Stimulated activated CD8-positive, alpha-beta memory T cell treated with anti-CD3 and anti-CD28 coated beads, Interleukin-4, amount 100 ng/mL, for 4 hours (primary cell): ENCODE measurements at places on chromosomes 3 and 15.

DNA sequence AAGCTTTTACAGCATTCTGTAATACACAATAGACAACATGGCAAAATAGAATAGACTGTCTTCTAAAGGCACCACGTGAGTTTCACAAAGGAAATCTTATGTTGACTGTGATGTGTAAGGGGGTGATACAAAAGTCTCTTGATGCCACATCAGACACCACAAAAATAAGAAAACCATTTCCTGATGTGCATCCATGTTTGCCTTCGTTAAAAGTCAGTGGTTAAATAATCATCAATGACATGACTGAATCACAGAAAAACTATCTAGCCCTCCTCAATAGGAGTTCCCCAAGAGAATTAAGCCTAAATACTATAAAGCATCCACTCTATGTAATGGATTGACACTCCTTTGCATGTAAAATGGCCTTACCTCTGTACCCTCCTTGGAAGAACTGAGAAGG lies 198.6 kb upstream of the SLC2A2 start:
- DNase-seq = no peak

GRCh38 chr15:78630886-78631633 lies 9.9 kb downstream of the CHRNB4 start:
- no peak for DNase-seq

- no peak for DNase-seq
Observed at GRCh38 chr3:9349321-9350117, 13.3 kb upstream of the THUMPD3 start.

- DNase-seq = no peak
Observed at GRCh38 chr3:127651516-127652172, 21.1 kb upstream of the ABTB1 start.

DNA sequence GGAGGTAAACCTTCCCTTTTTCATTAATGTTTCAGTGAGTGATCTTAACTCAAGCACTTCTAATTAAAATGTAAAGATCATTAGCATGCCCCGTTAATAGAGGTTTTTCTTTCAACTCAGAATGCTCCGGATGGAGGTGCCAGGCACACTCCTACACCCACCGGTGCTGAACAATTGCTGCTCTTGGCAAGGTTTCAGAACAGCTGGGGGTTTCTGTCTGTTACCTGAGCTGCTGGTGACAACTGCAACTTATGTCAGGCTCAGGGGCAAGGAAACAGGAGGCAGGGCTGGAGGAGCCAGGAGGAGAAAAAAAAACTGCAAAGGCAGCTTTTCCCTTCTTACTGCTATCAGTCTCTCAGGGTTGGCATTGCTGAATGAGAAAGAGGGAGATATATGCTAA lies 250.1 kb downstream of the DIPK2A start:
- no peak for DNase-seq

- no peak for DNase-seq
Observed at GRCh38 chr3:172346161-172346560, 102.1 kb downstream of the GHSR start.

DNA sequence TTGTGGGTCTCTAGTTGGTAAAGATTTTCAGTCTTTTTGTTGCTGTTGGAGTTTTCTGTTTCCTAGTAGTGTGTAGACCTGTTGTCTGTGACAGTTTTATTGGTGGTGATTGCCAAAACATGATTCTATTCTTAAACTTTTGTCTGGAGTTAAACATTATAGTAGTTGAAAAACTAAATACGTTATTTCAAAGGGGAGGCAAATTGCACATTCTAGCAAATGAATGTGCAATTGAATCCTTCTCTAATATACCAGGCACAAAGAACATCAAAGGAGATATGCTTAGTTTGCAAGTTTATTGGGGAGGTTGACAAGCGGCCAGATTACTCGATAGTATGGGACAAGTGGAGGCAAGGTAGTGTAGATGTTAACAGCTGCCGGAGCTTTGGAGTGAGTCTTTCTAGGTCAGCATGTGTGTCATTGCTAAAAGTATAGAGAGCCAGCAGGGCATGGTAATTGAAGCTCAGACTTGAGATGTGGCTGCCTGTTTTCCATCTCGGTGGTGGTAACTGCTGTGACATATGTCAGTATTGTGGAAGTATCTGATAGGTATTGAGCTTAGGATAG lies 20.6 kb downstream of the CHD2 start:
- DNase-seq = no peak

DNA sequence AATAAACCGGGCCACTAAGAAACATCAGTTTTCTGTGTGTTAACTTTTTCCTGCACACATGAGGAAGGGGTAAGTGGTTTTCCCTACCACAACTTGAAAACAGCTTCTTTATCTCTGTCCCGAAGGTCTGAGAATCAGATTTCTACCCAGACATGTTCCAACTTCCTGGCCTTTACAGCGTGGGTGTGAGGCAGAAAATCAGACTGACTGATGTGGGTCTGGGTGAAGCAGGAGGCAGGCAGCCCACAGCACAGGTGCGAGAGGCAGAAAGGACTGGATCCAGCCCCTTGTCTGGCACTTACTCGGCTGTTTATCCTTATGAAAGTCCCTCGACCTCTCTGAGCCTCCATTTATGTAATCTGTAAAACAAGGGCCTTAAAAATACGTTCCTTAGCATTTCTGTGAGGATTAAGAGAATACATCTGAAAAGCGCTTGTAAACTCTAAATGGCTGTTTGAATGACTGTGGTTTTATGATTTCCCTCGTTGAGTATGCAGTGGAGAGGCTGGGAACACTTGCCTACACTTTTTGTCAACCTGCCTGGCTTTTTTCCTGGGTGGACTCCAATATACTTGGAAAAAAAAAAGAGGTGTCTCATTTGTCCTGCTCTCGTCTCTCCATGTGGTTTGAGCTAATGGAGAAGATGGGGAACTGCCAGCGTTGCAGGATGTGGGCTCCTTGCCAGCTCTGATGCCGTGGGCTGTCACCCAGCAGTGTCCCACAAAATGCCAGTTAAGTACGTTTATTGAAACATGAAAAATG lies 3.1 kb downstream of the AGBL1 start:
- no peak for DNase-seq

DNA sequence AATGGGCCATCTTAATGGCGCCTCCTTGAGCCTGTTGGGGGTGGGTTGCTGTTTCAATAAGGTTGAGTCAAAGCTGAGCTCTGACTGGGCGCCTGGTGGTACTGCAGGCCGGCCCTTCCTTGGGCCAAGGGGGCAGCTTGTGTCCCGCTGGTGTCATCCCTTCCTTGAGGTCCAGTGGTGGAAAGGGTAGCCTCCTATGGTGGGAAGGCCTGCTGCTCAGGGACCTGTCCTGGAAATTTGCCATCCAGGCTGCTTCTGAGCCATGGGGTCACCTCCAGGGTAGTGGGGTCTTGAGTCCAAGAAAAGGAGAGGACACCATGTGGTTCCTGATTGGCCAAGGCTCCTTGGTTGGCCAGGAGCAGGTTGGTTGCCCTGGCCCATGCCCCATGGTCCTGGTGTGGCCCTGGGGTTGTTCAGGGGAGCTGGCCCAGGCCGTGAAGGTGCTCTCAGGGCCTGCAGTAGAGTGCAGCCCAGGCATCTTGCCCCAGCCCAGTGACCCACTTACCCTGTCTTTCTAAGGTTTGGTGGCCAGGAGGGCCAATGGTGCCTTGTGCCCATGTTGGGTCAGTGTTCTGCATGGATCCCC lies 188.7 kb downstream of the UBE3A start:
- DNase-seq = no peak

GRCh38 chr3:55519019-55519418 lies 31.9 kb upstream of the WNT5A start:
- DNase-seq = no peak

DNA sequence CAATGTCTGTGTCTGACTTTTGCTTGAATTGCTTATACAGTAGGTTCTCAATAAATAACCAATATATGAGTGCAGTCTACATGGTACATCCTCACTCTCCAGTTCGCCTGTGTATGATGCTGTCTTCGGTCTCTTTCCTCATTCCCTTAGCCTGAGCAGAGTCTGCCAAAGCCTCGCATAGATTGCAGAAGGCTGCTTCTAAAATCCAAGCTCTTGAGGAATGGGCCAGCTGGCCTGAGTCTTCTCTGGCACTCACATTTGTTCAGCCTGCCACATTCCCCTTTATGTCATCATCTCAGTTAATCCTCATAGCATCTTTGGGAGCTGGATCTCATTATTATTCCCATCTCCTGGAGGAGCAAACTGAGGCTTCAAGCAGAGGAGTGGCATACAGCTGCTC lies 27.2 kb upstream of the ADAMTS7 start:
- no peak for DNase-seq

GRCh38 chr15:39820050-39820602 lies 37.5 kb upstream of the FSIP1 start:
- no peak for DNase-seq

DNA sequence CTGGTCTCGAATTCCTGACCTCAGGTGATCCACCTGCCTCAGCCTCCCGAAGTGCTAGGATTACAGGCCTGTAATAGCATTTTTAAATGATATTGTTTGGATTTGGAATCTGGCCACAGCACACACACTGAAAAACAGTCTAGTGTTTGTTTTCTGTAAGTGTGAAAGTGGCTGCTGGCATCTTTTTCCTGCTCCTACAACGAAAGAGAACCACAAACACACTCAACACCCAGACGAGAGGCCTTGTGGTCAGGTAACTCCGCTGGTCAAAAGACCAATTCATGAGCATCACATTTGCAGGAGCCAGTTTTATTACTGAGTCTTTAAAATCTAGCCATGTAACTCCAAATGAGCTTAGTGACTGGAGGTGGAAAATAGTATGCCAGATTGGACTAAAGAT lies 50.2 kb downstream of the IMPG2 start:
- no peak for DNase-seq
